ENCODE measurements at places on chromosomes 11 and 22.

DNA sequence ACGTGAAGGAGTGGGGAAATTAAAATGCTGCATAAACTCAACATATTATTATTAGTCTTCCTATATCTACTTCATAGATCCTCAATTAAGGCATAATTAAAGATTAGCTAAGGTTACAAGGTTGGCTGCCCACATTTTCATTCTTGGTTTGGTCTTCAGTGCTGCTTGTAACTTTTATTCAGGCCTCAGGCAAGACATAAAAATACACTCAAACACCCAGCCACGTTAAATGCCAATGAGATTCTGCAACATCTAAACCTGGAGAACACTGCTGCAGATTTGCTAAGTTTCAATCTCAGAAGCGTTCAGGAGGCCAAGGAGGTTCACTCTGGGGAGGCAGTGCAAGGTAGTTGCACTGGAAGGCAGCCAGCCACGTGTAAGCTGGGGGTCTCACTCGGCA is 358.7 kb upstream of the NARS2 start:
- no peak for DNase-seq

GRCh38 chr11:44736791-44737190 is 10.0 kb downstream of the TSPAN18 start:
- DNase-seq = no peak

DNA sequence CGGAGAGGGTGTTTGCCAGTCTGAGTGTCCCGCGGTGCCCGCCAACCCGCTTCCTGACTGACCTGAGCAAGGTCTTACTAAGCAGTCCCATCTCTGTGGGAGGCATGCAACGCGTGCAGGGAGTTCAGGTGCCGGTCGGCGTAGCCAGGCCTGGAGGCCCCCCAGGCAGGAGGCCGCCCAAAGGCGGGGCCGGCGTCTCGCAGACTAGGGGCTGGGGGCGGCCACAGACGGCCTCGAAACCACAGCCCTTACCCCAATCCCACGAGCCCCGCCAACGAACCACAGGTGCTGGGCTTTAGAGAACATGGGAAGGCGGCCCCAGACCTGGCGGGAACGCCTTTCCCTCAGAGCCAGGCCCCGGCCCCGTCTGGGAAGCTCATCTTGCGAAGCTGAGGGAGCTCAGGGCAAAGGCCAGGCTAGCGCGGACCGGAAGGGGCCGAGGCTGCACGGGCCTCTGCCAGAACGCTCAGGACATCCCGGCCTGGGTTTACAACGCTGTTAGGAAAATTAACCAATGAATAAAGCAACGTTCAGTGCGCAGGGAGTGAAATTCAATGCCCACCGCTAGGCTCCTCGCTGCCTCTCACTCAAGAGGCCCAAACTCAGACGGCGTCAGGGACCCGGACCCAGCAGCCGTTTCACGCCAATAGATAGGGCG is 2.1 kb upstream of the MTFP1 start:
- no peak for DNase-seq

- no peak for DNase-seq
Measured at GRCh38 chr11:60528934-60529333, 13.7 kb downstream of the MS4A13 start.

- DNase-seq = no peak
Measured at GRCh38 chr11:106379712-106380111, 302.2 kb downstream of the AASDHPPT start.

- no peak for DNase-seq
Measured at GRCh38 chr11:79388201-79388600, 52.6 kb downstream of the TENM4 start.

DNA sequence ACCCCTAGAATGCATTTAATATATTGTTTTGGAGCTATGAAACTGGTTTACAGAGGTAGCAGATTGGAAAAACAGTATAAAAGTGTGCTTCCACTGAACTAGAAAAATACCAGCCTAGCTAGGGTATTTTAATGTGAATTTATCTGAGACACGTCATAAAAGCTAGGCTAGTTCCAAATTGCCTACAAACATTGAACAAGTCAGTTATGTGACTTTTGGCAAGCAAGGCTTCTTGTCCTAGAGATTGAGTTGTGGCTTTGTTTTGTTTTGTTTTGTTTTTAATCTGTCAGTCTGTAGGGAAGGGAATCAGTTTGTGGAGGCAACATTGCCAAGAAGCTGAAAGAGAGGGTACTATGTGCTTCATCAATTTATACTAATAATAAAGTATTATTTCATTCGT is 24.2 kb downstream of the RTN3 start:
- no peak for DNase-seq

GRCh38 chr11:68812526-68812925 is 29.2 kb downstream of the CPT1A start:
- no peak for DNase-seq

DNA sequence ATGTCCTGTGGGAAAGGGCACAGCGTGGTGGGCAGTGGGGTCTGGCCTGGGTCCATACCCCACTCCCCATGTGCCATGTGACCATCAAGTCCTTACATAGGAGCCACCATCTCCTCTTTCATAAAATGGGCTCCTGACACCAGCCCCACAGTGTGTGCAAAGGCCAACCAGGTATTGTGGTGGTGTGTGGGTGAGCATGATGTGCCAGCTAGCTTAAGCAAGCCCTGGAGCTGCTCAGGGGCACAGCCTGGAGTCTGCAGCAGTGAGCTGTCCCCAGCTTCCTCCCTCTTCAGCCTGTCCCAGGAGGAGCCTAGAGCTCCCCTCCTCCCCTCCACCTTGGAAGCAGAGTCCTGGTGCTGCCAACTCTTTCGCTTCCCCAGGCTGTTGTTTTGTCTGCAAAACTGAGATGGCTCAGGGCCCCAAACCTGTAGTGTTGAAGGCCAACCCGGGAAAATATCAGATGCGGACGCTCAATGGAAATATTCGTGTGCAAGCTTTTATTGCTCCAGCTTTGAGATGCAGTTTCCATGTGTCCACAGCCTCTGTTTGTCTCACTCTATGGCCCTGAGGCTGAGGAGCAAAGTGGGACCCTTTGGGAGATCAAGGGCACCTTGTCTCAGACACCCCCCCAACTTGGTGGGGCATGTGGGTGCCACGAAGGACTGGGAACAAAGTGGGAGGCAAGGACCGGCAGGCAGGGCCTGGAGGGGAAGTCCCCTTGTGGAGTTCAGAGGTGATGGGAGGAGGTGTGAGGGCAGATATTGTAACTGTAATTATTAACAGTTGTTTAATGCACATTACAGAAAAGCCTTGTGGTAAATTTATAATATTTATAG is 92.6 kb downstream of the CTTN start:
- no peak for DNase-seq
